ENCODE measurements at places on chromosomes 13 and 19. TPM values are rescaled to one million over a fixed set of nuclear protein-coding genes. Genes with fewer than 3 reads are reported as not detected.

TLE2 gene
- not detected for total RNA-seq

TJP3 gene
- not detected for total RNA-seq

THSD1 gene
- 3.0 TPM for total RNA-seq

PLPP2 gene
- 15.0 TPM for total RNA-seq

ZNF665 gene
- total RNA-seq: 0.23 TPM

MAP4K1 gene
- 0.21 TPM for total RNA-seq

SRRM5 gene
- total RNA-seq: 0.31 TPM

RINL gene
- 1.2 TPM for total RNA-seq

CEACAM16 gene
- total RNA-seq: not detected

NRTN gene
- not detected for total RNA-seq

SLC10A2 gene
- total RNA-seq: not detected

DNA sequence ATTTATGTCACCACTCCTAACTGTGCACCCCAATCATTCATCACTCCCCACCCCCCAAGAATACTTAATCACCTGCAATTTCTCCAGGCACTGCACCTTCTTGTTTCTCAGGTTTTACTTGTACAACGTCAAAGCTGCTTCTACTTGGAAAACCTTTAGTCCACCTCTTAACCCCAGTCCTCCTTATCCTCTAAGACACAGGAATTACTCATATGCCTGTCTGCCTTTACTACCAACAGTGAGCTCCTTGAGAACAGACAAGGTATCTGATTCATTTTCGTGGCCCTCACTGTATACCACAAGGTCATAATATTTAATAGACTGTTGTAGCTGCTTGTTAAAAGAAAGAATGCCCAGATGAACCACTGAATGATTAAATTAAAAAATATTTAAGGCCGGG, 21.0 kb upstream of the NDFIP2 start:
- H3K27ac ChIP-seq: peak overlapping the region; percentile 63
- no peak overlapping the region for H3K4me3 ChIP-seq
- no peaks in the 10 kb centered on the region for H3K27me3 ChIP-seq

- H3K4me1 ChIP-seq: no peaks in the 10 kb centered on the region
- no peaks in the 10 kb centered on the region for H3K36me3 ChIP-seq
- peaks cover 6% of the 10 kb centered on the region for H3K27me3 ChIP-seq
- no peak overlapping the region for H3K27ac ChIP-seq
- DNase-seq: no peak
Observed at GRCh38 chr13:59653916-59654315, 509.8 kb downstream of the DIAPH3 start.

- H3K27ac ChIP-seq: no peak overlapping the region
- H3K4me3 ChIP-seq: no peak overlapping the region
- H3K27me3 ChIP-seq: no peaks in the 10 kb centered on the region
- H3K4me1 ChIP-seq: peaks cover 7% of the 10 kb centered on the region
- DNase-seq: no peak
Observed at GRCh38 chr19:34351382-34351826, 13.6 kb upstream of the GPI start.

- no peaks in the 10 kb centered on the region for H3K36me3 ChIP-seq
- H3K4me1 ChIP-seq: no peaks in the 10 kb centered on the region
- H3K4me3 ChIP-seq: no peak overlapping the region
- H3K27ac ChIP-seq: no peak overlapping the region
- peaks cover 21% of the 10 kb centered on the region for H3K27me3 ChIP-seq
- no peak for DNase-seq
Observed at GRCh38 chr19:54319892-54320670, 7.1 kb upstream of the LILRA5 start.

- H3K4me3 ChIP-seq: no peak overlapping the region
- no peak overlapping the region for H3K27ac ChIP-seq
- no peak for DNase-seq
- no peaks in the 10 kb centered on the region for H3K27me3 ChIP-seq
Observed at GRCh38 chr13:100941377-100942368, 267.1 kb upstream of the TMTC4 start.

- H3K27ac ChIP-seq: peak overlapping the region; percentile 4
- peak overlapping the region; percentile 8 for H3K4me3 ChIP-seq
- peak; percentile 19 for DNase-seq
- no peaks in the 10 kb centered on the region for H3K27me3 ChIP-seq
- peaks cover 43% of the 10 kb centered on the region for H3K36me3 ChIP-seq
- peaks cover 56% of the 10 kb centered on the region for H3K4me1 ChIP-seq
Observed at GRCh38 chr13:49086722-49087121, 111.0 kb downstream of the FNDC3A start.

GRCh38 chr13:43357564-43357963, 334.2 kb downstream of the DNAJC15 start:
- no peaks in the 10 kb centered on the region for H3K27me3 ChIP-seq
- no peaks in the 10 kb centered on the region for H3K4me1 ChIP-seq
- H3K36me3 ChIP-seq: no peaks in the 10 kb centered on the region
- no peak overlapping the region for H3K4me3 ChIP-seq
- DNase-seq: no peak
- H3K27ac ChIP-seq: no peak overlapping the region

DNA sequence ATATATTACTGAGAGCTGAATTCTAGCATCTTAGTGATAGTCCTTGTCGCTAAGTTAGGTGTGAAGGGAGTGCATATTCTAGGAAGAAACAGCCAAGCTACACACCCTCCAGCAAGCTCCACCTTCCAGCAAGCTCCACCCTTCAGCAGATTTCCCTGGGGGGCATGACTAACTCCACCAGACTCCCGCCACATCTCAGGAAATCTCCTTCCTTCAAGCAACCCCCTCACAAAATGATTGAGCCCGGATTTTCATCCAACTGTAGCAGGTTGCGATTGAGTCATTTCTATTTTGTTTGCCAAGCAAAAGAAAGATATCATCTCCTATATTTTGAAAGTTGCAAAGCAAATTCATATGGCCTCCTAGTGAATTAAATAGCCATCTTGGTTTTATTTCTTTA, 162.1 kb upstream of the TMTC4 start:
- H3K27me3 ChIP-seq: no peaks in the 10 kb centered on the region
- H3K4me3 ChIP-seq: no peak overlapping the region
- no peak overlapping the region for H3K27ac ChIP-seq
- DNase-seq: no peak
- H3K36me3 ChIP-seq: no peaks in the 10 kb centered on the region
- H3K4me1 ChIP-seq: no peaks in the 10 kb centered on the region

DNA sequence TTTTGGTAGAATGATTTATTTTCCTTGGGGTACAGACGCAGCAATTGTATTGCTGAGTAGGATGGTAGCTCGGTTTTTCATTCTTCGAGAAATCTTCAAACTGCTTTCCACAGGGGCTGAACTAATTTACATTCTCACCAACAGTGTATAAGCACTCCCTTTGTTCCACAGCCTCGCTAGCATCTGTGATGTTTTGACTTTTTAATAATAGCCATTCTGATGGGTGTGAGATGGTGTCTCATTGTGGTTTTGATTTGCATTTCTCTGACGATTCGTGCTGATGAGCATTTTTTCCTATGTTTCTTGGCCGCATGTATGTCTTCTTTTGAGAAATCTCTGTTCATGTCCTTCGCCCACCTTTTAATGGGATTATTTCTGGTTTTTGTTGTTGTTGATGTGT, 54.8 kb upstream of the UQCRFS1 start:
- H3K27me3 ChIP-seq: peaks cover 7% of the 10 kb centered on the region
- H3K4me1 ChIP-seq: no peaks in the 10 kb centered on the region
- DNase-seq: no peak
- H3K27ac ChIP-seq: no peak overlapping the region

GRCh38 chr13:28338006-28338574, 156.8 kb downstream of the FLT1 start:
- H3K27me3 ChIP-seq: no peaks in the 10 kb centered on the region
- DNase-seq: no peak
- peaks cover 27% of the 10 kb centered on the region for H3K36me3 ChIP-seq
- peak overlapping the region; percentile 45 for H3K4me3 ChIP-seq
- peaks cover 72% of the 10 kb centered on the region for H3K4me1 ChIP-seq
- peak overlapping the region; percentile 88 for H3K27ac ChIP-seq

DNA sequence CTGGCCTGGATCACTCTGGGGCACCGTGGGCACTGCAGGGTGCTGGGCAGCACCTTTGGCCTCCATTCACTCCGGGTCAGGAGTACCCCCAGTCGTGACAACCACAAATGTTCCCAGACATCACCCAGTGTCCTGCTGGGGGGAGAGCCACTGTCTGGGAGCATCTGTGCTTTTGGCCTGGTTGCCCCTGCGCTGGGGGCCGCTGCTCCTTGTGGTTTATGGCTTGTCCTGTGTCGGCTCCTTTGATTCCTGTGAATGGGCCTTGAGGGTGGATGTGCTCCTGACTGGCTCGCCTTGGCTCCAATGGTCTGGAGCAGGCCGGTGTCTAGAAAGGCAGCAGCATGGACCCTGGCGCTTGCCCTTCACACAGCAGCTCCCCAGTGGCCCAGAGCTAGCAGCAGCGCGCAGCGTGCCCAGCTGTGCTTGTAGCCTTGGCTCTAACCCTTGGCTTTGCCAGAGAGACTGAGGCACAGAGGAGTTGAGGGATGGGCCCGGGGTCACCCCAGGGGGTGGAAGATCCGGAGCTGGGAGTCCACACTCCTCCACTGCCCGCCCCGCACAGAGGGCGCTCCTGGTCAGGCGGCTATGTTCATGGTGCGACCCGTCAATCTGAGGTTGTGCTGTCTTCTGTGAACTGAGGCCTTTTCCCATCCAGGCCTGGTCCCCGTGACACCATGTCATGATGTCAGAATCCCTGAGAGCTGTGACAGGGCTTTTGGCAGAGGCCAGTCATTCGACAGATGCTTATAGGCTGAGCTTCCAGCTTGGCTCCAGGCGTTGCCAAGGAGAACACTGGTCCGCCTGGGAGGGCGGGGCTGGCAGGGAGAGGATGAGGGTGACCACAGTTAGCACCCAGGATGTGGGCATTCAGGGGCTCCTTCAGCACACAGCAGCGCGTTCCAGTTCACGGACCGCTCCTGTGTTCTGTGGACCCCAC, 4.1 kb downstream of the DAZAP1 start:
- no peak overlapping the region for H3K4me3 ChIP-seq
- H3K27ac ChIP-seq: peak overlapping the region; percentile 76
- H3K27me3 ChIP-seq: no peaks in the 10 kb centered on the region

- no peak overlapping the region for H3K27ac ChIP-seq
- H3K27me3 ChIP-seq: peaks cover 9% of the 10 kb centered on the region
- peak; percentile 15 for DNase-seq
Observed at GRCh38 chr19:28883241-28883693, 329.7 kb downstream of the UQCRFS1 start.

DNA sequence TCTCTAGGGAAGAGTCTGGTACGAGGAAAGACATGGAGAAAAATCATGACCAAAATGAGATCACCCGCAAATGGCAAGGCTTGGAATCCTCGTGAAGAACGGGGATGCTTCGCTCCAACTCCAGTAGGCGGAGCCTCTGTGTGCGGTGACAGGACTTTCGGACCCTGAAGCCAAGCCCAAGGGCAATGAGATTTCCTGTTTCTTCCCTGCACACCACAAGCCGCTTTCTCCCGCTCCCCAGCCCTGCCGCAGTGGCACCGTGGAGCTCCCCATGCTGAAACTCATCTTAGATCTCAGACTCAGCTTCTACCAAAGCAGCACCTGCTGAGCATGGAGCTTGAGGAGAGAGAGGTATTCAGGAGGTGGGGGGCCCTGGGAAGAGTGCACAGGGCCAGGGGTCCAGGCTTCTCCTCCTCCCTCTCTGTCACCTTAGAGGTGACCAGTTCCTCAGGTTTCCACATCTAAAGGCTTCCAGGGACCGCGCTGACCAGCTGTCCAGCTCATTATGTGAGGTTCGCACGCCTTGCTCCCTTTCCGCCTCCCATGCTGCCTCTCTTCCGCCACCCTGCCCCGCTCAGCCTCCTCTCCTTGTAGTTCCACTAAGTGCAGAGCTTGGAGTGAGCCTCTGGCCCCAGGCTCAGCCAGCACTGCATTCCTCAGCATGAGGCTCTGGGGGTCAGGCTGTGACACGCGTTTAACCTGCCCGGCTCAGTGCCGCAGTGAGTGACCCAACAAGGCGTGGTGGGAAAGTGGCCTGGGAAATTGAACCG, 153.8 kb upstream of the SOX1 start:
- H3K4me3 ChIP-seq: no peak overlapping the region
- H3K4me1 ChIP-seq: no peaks in the 10 kb centered on the region
- H3K36me3 ChIP-seq: no peaks in the 10 kb centered on the region
- peaks cover 2% of the 10 kb centered on the region for H3K27me3 ChIP-seq

- DNase-seq: no peak
- peaks cover 5% of the 10 kb centered on the region for H3K36me3 ChIP-seq
- no peak overlapping the region for H3K27ac ChIP-seq
- no peaks in the 10 kb centered on the region for H3K4me1 ChIP-seq
- H3K4me3 ChIP-seq: no peak overlapping the region
Observed at GRCh38 chr19:452829-453228, 8.0 kb downstream of the SHC2 start.

GRCh38 chr19:13428352-13428751, 77.9 kb downstream of the CACNA1A start:
- no peak overlapping the region for H3K4me3 ChIP-seq
- H3K27me3 ChIP-seq: peaks cover 6% of the 10 kb centered on the region
- peaks cover 12% of the 10 kb centered on the region for H3K4me1 ChIP-seq

DNA sequence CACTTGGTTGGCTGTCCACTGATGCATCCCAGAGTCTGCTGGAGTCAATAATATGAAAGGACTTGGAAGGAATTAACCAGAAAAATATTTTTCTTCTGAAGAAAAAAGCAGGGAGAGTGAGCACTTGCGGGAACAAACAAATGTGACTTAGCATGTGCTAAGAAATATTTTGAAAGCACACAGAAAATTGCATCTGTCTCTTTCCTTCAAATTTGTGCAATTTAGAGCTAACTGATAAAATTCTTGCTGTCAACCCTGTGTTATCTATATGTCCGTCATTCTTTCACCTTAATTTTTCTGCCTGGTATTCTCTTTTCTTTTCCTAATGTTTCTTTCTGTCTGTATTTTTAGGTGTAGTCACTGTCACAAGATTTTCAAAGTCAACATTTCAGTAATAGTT, 852.6 kb downstream of the PCDH9 start:
- H3K36me3 ChIP-seq: no peaks in the 10 kb centered on the region
- peaks cover 1% of the 10 kb centered on the region for H3K27me3 ChIP-seq
- H3K4me3 ChIP-seq: no peak overlapping the region
- no peak for DNase-seq
- no peak overlapping the region for H3K27ac ChIP-seq

GRCh38 chr19:45361608-45362007, 8.8 kb downstream of the ERCC2 start:
- H3K27me3 ChIP-seq: no peaks in the 10 kb centered on the region
- H3K36me3 ChIP-seq: peaks cover 34% of the 10 kb centered on the region

- H3K27me3 ChIP-seq: no peaks in the 10 kb centered on the region
- H3K27ac ChIP-seq: peak overlapping the region; percentile 39
- no peak overlapping the region for H3K4me3 ChIP-seq
- peaks cover 55% of the 10 kb centered on the region for H3K4me1 ChIP-seq
- peaks cover 8% of the 10 kb centered on the region for H3K36me3 ChIP-seq
Observed at GRCh38 chr13:75151081-75151643, 330.8 kb downstream of the TBC1D4 start.

GRCh38 chr13:90276216-90276615, 1071.3 kb upstream of the MIR17HG start:
- no peaks in the 10 kb centered on the region for H3K27me3 ChIP-seq
- no peak overlapping the region for H3K27ac ChIP-seq
- no peaks in the 10 kb centered on the region for H3K36me3 ChIP-seq
- no peak overlapping the region for H3K4me3 ChIP-seq
- no peak for DNase-seq
- peaks cover 6% of the 10 kb centered on the region for H3K4me1 ChIP-seq

- peak overlapping the region; percentile 33 for H3K27ac ChIP-seq
- H3K27me3 ChIP-seq: no peaks in the 10 kb centered on the region
- DNase-seq: peak; percentile 5
- peaks cover 22% of the 10 kb centered on the region for H3K4me1 ChIP-seq
- H3K36me3 ChIP-seq: no peaks in the 10 kb centered on the region
Observed at GRCh38 chr19:11373166-11373884, 1.1 kb upstream of the SWSAP1 start.

GRCh38 chr13:98875146-98875729, 102.6 kb downstream of the DOCK9 start:
- DNase-seq: no peak
- H3K27me3 ChIP-seq: no peaks in the 10 kb centered on the region
- H3K4me3 ChIP-seq: no peak overlapping the region
- no peaks in the 10 kb centered on the region for H3K4me1 ChIP-seq
- H3K36me3 ChIP-seq: peaks cover 39% of the 10 kb centered on the region

Measured in HFFc6 (cell line).